ENCODE measurements at places on chromosomes 3 and 15.
A peak's percentile ranks its signal among the peaks of the same experiment; 100 is the strongest.

GRCh38 chr3:184952671-184953070 is 140.7 kb downstream of the VPS8 start:
- no peak for DNase-seq

- DNase-seq, result no peak
Observed at GRCh38 chr15:47987461-47987860, 133.3 kb upstream of the SLC24A5 start.

DNA sequence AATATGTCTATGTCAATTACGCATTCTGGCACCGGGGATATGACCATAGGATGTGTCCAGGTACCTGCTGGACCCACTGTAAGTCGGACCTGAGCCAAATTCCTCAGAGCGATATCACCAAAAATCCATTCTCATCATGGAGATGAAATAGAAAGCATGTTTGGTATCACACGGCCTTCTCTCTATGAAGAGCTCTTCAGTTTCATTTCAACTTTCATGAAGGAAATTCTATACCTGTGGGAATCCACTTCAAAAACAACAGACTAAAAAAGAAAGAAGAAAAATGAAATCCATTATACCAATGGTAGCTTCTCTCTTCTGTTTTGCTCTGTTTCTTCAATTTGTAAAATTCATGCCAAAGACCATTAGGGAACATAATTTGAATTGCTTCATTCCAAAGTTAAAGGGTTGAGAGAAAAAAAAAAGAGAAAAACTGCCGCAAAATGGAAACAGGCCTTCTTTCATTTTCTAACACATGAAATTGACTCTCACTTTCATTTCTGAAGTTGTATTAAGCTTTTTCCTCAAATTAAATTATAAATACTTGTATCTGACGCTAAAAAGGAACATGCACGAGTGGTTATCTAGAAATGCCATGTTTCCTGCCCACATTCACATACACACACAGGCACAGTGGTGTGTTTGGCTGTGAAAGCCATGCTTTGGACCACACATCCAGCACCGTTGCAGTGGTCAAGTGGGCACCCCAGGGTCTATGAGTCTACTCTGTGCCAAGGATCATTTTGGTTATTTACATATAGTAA is 46.9 kb upstream of the DIPK2A start:
- DNase-seq, result no peak

GRCh38 chr3:13025090-13025489 is 48.1 kb downstream of the IQSEC1 start:
- peak; percentile 71 for DNase-seq

GRCh38 chr15:20643829-20644425 is 102.3 kb upstream of the GOLGA6L6 start:
- no peak for DNase-seq

GRCh38 chr3:111720681-111721380 is 125.7 kb upstream of the ZBED2 start:
- peak; percentile 62 for DNase-seq

GRCh38 chr3:45124352-45124751 is 21.8 kb downstream of the CDCP1 start:
- DNase-seq, result no peak

- no peak for DNase-seq
Observed at GRCh38 chr3:44125882-44126281, 115.8 kb upstream of the TOPAZ1 start.

GRCh38 chr3:42179110-42179725 is 86.8 kb downstream of the CCK start:
- DNase-seq, result peak; percentile 72

GRCh38 chr15:44710236-44711095 is 657 bp downstream of the PATL2 start:
- no peak for DNase-seq

DNA sequence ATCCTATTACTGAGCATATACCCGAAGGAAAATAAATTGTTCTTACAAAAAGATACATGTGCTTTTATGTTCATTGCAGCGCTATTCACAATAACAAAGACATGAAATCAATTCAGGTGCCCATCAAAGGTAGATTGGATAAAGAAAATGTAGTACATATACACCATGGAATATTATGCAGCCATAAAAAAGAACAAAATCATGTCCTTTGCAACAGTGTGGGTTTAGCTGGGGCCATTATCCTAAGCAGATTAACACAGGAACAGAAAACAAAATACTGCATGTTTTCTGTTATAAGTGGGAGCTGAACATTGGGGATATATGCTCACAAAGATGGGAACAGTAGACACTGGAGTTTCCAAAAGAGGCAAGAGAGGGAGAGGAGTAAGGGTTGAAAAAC is 42.5 kb downstream of the SGO1 start:
- no peak for DNase-seq

DNA sequence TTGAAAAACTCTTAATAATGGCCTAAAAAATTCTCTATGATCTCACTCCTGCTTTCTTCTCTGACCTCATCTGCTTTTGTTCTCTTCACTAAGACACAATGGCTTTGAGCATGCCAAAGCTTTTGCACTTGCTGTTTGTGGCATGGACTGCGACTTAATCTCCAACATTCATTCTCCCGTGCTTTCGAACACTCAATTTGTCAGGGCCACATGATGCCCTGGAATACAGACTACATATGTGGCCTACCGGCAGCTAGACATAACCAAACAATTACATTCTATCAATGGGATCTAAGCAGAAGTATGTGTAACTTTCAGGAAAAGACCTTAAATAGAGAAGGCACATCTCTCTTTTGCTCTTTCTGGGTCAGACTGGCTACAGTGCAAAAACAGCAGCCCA is 506.5 kb downstream of the MAGI1 start:
- DNase-seq, result no peak

- peak; percentile 43 for DNase-seq
Observed at GRCh38 chr3:52429779-52430415, 15.0 kb downstream of the SEMA3G start.

DNA sequence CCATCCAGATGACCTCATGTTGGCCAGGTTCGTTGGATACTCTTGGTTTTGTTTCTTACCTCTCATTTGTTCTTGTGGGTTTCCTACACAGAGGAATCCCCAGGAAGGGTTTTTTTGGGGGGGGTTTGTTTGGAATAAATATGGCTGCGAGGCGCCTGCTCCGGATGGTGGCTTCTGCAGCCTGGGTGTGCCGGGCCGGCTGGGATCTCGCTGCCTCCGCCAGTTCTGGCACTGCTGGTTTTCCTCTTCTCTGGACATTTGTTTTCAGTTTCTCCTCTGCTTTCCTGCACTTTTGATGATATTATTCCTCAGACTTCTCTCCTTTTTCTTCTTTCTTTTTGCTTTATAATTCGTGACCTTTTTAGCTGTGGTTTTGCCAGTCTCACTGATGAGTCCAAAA is 187.4 kb downstream of the OR4M2 start:
- DNase-seq, result no peak

DNA sequence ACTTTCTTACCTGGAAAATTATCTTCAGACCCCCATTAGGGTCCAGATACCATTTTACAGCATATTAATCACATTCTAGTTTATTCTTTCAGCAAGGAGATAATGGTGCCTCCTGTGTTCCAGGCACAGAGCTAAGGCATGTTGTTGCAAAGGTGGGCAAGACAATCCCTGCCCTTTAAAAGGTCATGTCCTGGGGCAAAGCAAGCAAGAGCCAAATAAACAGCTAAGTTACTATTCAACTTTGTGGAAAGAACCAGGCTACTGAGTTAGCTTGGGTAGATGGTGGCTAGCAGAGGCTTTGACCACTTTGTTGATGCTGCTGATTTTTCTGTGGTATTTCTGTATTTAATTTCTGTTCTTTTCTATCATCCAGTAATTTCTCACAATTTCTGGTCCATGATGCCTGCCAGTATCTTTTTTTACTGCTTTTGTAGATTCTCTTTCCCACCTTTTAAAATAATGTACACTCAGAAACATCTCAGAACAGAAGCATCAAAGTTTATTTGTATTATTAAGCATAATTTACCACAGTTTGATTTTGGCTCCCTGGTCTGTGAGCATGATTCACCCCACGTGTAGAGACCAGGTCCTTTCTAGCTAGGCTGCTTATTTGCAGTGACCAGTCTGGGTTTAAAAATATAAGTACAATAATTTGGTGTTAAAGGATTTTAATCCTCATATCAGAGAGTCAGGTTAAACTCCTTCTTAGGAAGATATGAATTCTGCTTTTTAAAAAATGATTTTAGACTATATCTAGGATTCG is 71.5 kb downstream of the LRRC28 start:
- DNase-seq, result no peak

DNA sequence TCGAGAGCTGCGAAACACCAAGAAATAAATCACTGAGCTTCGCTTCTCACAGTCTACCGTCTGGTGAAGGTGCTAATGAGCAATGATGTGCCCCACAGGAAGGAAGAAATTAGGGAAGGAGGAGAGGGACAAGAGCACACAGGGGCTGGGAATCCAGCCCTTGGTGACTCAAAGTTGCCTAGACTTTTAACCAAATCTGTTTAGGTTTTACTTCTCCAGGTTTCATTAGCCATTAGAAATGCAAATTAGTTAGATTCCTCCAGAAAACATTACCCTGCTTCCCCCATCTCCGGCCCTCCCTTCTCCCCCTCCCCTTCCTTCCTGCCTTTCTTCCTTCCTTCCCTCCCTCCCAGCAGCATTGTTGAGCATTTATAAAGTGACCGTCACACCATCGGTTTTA is 59.3 kb upstream of the UBE2E1 start:
- DNase-seq, result no peak

DNA sequence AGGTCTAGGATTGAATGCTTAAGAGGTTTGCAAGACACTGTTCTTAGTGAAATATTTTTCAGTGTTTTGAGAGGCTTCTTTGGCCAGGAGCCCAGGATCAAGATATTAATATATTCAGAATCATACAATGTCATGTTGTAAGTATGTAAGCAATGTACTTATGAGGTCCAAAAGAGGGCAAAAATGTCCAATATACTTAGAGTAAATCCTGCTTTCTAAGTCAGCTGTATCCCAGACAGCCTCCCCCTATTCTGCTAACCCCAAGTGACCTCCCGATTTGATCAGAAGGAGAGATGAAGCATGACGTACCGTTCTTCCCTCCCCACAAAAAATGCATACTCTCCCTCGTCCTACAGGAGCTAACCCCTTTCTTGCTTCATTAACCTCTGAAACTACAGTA is 70.9 kb downstream of the CHAC1 start:
- no peak for DNase-seq

GRCh38 chr15:66963710-66964109 is 101.7 kb upstream of the SMAD3 start:
- DNase-seq, result no peak

DNA sequence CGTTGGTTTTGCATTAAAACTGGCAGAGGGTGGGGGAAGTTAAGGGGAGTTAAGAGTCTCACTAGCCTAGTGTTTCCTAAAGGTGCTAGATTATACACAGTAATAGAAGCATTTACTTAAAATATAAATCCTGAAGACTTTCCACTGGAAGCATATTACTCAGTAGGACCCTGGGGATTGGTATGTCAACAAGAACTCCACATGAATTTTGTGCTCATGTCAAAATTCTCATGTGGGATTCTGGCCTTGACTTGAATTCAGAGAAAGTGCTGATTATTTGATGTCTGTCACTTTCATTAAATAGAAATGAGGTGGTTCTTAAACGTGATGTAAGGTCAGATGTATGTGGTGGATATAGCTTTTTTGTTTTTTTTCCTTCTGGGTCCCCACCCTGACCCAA is 997.2 kb downstream of the TUSC7 start:
- no peak for DNase-seq

- no peak for DNase-seq
Observed at GRCh38 chr15:67154249-67154648, 88.8 kb downstream of the SMAD3 start.

DNA sequence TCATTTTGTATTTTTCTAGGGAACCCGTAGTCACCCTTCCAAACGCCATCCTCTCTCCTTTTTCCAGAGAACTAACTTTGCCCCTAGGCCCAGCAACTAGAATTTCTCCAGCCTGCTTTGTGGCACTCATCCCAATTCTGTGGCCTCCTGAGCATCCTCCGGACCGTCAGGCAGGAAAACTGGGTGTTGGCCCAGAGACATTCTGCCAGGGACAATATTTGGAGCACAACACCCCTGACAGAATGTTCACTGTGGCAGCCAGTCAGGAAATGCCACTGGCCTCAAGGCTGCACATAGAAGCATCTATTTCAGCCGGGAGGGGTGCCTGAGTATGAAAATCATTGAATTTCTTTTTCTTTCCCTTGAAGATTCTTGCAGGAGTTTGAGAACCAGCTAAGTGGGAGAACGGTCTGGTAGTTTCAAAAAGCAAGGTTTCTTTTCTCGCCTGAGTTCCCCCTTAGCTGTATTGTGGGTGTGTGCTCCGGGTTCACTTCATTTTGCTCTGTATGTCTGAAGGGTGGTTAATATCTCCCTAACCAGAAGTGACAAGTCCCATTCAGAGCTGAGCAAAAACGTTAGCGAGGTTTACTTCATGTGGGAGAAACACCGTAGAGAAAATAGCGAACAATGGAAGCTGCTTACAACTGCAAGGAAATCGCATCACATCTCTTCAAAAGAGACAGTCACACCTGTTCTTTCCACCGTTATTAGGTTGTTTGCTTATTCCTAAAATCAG is 108.1 kb upstream of the TPM1 start:
- DNase-seq, result no peak

GRCh38 chr3:147297761-147298350 is 108.5 kb downstream of the ZIC4 start:
- DNase-seq, result peak; percentile 77

- no peak for DNase-seq
Observed at GRCh38 chr3:171363202-171363601, 97.0 kb downstream of the TNIK start.

GRCh38 chr3:70703305-70704102 is 391.1 kb upstream of the MDFIC2 start:
- no peak for DNase-seq

DNA sequence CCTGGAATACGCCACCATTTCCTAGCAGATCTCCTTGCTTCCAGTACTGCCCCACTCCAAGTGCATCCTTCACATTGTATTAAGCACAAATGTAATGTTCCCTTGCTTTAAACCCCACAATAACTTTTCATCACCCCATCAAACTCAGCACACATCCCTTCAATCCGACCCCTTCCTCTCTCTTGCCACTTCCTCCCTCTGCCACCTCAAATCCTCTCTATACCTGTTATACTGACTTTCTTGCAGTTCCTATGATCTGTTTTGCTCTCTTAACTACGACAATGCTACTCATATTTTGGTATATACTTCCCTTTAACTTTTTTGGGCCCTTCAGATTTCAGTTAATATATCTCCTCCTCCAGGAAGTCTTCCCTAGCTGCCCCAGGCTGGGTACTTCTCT is 14.1 kb downstream of the PARL start:
- no peak for DNase-seq

- DNase-seq, result no peak
Observed at GRCh38 chr15:88655103-88655553, 16.3 kb downstream of the ISG20 start.
